ENCODE measurements at places on chromosomes 3 and 15.

- DNase-seq, result no peak
These were observed 18.5 kb downstream of the CPNE4 start for GRCh38 chr3:132016061-132017041.

DNA sequence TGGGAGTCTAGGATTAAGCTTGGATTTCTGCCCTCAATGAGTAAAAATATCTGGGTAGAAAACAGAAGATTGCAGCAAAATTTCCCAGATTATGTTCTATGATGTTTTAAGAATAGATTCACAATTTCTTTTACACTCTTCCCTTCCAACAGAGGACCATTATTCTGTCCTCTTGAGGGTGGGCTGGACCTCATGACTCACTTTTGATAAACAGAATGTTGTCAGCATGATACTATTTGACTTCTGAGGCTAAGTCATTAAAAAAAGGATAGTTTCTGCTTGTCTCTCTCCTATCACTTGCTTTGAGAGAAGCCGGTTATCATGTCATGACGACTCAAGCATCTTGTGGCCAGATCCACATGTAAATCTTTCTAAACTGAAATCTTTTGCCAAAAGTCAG is 396.2 kb upstream of the CDIN1 start:
- no peak for DNase-seq

- DNase-seq, result peak; percentile 32
These were observed 437.4 kb upstream of the TPRG1 start for GRCh38 chr3:188734395-188734794.

GRCh38 chr3:126300761-126301481 is 56.3 kb downstream of the KLF15 start:
- DNase-seq, result no peak

- DNase-seq, result no peak
These were observed 202.5 kb upstream of the PDZRN3 start for GRCh38 chr3:73827204-73827603.

DNA sequence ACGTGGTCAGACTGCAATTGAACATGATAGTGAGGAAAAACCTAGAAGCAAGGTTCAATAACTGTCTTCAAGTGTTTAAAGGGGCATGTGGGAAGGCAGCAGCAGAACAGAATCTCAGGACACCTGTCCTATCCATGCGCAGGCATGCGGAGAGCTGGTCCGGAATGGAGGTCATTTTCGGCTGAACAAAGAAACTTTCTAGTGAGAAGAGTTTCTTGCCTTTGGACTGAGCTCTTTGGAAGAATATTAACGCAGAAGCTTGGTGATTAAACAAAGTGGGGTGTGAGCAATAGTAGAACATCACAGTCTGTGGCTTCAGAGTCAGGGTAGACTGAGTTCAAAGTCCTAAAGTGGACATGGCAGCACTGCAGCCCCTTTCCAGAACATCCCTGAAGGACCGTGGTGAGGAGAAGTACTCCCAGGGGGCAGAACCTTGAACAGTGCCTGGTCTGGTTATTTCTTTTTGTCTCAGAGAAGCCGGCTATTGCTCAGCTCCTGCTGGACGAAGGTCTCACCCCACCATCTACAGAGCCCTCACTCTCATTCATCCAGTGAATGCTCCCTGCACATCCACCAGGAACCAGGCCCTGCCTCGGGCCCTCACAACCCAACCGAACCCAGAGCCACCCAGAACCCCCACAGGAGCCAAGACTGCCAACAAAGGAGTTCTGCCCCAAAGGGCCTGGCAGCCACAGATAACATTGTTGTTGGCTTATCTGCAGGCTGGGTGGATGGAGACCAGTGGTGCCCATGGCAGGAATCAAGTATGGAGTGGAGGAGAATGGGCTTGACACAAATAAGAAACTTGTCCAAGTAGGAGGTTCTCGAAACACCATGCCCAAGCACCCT is 2.8 kb upstream of the SSUH2 start:
- no peak for DNase-seq

DNA sequence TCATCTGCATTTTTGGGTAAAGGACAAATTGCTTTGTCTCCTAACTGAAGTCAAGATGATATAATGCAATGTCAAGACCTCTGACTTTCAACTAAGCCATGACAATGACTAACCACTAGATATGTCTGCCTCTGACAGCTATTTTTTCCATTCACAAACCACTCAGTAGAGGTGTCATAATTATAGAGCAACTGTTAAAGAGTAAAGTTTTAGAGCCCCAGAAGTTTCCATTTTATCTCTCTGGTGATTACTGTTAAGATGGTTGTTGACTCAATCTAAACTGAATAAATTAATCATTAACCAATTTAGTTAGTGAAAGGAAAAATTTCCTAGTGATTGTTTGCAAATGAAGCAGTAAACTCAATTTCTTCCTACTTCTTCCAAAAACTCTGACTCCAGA is 779.9 kb downstream of the GRM7 start:
- DNase-seq, result no peak

DNA sequence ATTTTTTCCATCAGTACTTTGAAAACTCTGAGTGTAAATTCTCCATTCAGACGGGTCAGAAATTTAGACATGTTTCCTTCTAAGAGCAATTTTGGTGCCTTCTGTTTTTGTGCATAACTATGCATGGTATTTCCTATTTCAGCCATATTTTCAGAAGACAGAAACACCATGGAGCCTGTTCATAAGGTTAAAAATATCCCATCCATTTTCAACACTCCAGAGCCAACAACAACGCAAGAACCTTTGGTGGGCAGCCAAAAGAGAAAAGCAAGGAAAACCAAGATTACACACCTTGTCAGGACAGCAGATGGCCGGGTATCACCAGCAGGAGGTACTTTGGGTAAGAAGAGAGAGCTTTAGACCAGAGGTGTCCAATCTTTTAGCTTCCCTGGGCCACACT is 275.6 kb downstream of the BBX start:
- no peak for DNase-seq

GRCh38 chr3:66392966-66393332 is 107.9 kb downstream of the LRIG1 start:
- DNase-seq, result no peak

- DNase-seq, result no peak
These were observed 8.8 kb downstream of the GBE1 start for GRCh38 chr3:81752604-81753003.

DNA sequence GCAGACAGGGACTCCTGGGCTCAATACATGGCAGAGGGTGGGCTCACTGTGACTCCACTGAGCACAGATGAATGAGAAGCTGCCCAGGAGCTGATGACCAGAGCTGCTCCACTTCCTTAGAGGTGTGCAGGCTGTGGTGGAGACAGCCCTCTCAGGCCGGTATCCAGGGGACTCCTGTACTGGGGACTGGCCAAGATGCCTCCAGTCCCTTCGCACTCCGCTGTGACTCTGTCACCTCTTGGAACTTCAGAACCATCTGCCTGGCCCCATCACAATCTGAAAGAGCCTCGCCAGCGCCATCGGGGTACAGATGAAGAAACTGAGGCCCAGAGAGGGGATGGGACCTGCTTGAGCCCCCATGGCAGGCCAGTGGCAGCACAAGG is 111.2 kb downstream of the ETFA start:
- DNase-seq, result no peak

DNA sequence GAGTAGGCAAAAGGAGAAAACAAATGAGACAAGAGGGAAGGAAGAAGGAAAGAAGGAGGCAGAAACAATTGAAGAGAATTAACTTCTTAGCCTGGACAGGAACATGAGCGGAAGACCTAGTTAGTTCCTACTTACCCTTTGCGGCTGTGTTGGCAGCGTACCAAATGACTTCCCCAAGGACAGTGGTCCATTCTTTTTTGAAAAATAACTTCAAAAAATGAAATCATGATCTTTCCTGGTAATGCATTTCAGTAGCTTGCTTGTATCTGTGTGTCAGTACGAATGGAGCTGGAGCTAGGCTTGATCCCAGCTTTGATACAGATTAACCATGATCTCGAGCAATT is 41.5 kb upstream of the CFAP161 start:
- DNase-seq, result no peak

DNA sequence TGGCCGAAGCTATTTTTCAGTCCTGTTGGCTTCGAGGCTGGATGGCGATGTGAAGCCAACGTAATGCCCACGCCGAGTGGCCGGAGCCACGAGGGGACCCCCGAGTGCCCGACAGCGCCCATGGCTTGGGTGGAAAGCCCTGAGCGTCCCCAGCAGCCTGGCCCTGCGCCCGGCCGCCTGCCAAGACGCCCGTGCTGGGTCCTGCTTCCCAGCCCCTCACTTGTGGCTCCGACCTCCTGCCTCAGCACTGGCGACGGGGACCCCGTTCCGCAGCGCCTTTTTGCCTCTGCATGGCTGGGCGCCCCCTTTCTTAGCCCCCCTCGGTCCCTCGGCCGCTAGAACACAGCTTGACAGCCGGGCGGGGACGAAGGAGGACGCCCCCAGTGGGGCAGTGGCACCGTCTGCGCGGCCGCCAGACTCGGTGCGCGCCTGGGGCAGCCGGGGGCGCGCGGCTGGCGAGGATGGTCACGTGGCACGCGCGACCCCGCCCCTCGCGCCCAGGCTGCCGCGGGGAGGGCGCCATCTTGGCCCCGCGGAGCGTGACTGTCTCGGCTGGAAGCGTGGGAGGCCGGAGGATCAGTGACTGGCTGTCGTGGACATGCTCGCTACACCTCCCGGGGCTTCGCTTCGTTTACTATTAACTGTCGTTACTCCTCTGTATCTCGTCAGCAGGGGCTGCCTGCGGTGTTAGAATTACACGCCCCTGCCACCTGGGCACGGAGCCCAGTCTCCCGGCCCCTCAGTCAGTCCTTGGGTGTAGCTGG is 626 bp upstream of the GPR176 start:
- DNase-seq, result no peak

- no peak for DNase-seq
These were observed 22.4 kb downstream of the PRKCI start for GRCh38 chr3:170244576-170244975.

DNA sequence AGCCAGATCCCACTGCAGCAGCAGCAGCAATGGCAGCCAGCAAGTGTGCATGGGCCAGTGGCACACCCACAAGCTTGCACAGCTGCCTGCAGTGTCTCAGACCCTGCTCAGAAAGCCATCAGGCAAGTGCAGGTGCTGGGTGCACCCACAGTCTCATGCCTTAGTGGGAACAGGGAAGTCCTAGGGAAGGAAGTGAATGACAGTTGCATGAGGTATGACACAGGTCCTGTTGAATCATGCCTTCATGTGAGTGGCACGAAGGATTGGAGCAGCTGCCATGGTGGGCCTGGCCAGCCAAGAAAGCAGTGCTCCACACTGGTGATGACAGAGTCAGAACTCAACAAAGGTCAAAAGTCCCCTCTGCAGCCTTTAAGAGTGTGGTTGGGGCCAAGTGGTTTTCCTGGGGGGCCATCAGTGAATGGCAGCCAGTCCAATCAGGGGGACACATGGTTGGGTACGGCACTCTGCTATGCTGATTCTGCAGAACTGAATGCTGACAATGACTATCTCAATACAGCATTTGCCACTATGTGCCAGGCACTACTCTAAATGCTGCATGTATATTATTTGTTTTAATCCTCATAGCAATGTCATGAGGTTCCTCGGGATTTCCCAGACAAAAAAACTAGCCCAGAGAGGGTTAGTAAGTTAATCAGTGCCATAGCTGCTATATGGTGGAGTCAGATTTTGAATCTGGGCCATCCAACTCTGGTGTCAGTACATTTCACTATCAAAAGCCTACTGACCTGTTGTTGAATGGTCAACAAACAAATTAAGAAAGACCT is 94.3 kb downstream of the AQP9 start:
- no peak for DNase-seq

DNA sequence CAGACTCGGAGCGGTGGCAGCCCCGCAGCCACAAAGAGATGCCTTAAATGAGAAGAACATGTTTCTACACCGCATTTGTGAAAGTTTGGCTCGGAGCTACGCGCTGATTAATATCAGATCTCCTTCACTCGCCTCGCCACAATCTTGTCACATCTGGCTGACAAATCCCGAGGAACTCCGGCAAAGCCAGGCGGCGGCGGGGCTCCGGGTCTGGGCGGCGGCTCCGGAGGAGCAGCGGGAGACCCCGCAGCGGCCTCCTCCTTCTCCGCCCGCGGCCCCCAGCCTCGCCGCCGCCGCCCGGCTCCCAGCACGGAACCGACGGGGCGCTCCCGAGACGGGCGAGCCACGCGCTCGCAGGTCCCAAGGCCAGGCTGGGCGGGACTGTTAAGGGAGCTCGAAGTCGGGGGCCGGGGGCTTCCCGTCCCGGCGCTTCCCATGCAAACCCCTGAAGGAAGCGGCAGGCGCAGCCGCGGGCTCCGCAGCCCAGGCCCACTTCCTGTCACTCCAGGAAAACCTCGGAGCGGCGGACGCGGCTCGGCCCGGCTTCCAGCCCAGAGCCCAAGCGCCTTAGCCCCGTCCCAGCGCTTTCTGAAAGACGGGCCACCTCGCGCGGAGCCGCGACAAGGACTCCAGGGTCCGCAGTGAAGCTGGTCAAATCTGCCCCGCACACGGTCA is 1.2 kb downstream of the BNC1 start:
- no peak for DNase-seq

GRCh38 chr15:59250249-59250648 is 43.6 kb downstream of the LDHAL6B start:
- DNase-seq, result no peak

DNA sequence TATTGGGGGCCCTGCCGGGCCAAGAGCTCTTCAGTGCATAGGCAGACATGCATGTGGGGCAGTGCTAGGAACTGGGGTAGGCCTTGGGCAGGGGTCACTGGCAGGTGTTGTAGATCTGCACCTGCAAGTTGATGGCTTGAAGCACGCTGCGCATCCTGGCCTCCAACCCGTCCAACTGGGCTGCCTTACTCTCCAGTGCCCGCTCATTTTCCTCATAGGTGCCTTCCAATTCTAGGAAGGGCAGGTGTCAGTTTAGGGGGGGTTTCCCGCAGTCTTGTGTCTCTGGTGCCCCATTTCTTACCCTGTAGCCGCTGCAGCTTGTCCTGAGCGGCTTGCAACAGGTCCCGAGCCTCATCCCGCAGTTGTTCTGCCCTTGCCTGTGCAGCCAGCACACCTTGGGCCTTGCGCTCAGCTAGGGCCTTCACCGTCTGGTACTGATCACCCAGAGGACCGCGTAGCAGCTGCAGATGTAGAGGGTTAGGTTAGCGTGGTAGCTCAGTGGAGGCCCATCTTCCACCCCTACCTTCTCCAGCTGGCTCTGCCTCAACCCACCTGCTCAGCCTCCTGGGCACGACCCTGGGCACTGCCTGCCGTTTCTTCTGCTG is 611 bp upstream of the USP19 start:
- DNase-seq, result no peak

DNA sequence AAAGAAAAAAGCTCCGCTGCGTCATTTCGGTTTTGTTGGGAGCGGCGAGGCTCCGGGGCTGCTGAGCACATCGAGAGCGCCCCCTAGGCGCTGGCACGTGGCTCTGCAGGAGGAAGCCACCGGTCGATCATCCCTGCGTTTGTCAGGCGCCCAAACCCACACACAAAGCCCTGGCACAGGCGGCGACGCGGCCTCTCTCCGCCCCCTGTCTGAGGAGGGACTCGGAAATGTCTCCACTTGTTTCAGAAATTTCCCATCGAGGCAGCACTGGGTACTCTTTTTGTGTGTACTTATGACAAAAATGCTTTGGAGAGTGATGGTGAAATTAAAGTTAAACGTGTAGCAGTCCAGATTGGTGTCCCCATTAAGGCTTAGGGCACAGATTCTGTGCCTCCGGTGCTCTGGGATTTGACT is 407.3 kb upstream of the ONECUT1 start:
- no peak for DNase-seq
